CD8-positive, alpha-beta memory T cell (primary cell): ENCODE measurements at places on chromosomes 4 and X. TPM values are rescaled to one million over a fixed set of nuclear protein-coding genes. Genes with fewer than 3 reads are reported as not detected.

GRCh38 chr4:139749835-139750498 is 84.3 kb downstream of the MGST2 start:
- DNase-seq = no peak

DNA sequence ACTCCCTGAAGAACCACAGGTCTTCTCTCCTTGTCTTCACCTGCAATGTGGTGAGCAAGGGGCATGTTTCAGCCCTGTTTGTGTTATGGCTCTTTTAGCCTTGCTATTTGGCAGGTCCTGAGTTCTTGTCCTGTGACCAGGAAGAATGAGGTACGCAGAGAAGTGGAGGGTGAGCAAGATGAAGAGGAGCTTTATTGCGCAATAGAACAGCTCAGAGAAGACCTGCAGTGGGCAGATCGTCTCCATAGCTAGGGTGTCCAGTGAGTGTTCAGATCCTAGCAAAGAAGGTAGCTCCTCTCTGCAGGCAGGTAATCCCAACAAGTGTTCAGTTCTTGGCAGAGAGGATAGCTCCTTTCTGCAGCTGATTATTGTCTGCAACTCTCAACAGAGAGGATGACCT is 672.9 kb downstream of the SH3BGRL start:
- DNase-seq = no peak

DNA sequence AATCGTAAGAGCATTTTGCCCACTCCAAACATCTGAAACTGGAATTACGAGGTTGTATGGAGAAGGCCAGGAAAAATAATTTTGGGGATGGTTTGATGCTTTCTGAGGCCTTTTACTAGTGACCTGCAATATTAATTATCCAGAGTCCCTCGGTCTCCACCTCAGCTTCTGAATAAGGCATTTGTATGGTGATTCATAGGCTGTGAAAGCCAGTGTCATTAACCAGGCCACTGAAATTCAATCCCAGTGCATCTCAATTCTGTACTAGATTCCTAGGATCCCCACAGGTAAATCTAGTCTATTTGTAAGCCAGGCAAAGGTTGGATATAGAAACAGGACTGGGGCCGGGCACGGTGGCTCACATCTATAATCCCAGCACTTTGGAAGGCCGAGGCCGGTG is 135.4 kb upstream of the RBPJ start:
- DNase-seq = no peak

DNA sequence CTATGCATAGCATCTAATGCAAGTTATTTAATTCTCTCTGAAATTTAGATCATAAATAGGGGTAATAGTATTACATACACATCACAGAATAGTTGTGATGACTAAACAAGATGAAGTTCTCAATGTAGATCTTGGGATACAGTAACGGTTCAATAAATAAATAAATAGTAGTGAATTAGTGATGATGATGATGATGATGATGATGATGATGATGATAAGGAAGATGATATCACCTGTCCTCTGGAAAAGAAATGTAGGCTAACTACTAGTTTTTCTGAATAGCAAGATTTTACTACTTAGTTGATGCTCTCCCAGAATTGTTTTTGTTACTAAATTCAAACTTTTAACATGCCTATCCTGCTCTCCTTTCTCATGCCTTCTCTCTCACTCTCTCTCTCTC is 30.3 kb downstream of the SH3BGRL start:
- DNase-seq = no peak

- no peak for DNase-seq
Measured at GRCh38 chrX:156004740-156005139, 7.2 kb downstream of the IL9R start.

GRCh38 chrX:119015407-119016237 is 41.2 kb downstream of the LONRF3 start:
- DNase-seq = no peak

DNA sequence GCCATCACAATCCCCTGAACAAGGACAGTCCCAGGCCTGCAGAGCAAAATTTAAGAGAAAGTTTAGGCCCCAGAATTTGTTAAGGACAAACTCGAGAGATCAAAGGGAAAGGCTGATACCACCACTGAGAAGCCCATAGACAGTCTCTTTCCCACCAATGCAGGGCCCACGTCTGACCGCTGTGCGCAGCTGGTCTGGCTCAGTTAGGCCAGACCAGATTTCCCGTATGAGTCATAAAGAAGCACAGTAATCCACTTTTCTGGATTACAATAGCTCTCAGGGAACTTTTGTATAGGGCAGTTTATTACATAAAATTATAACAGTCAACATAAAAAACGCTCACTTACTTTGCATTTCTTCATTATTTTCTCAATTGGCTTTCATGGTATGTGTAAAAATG is 259.5 kb downstream of the RCHY1 start:
- no peak for DNase-seq

The CCDC110 gene
- not detected for polyA plus RNA-seq
